ENCODE measurements at places on chromosomes 1 and 21.
A peak's percentile ranks its signal among the peaks of the same experiment; 100 is the strongest.

DNA sequence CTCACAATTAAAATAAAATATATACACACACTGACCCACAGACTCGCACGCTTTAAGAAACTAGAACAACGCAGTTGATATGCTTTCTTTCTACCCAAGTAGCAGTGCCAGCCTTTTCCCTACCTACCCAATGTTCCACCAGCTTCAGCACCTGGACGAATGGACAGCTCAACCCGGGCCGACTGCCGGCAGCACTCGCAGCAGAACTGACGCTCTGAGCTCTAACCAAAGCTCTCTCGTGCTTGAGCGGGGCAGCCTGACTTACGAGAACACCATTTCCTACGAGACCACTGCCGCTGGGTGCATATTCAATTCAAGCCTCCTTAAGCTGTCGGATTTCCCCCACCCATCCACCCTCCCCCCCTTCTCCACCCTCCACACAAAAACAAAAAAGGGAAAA lies 127.4 kb upstream of the DPYD start:
- DNase-seq = peak; percentile 85

DNA sequence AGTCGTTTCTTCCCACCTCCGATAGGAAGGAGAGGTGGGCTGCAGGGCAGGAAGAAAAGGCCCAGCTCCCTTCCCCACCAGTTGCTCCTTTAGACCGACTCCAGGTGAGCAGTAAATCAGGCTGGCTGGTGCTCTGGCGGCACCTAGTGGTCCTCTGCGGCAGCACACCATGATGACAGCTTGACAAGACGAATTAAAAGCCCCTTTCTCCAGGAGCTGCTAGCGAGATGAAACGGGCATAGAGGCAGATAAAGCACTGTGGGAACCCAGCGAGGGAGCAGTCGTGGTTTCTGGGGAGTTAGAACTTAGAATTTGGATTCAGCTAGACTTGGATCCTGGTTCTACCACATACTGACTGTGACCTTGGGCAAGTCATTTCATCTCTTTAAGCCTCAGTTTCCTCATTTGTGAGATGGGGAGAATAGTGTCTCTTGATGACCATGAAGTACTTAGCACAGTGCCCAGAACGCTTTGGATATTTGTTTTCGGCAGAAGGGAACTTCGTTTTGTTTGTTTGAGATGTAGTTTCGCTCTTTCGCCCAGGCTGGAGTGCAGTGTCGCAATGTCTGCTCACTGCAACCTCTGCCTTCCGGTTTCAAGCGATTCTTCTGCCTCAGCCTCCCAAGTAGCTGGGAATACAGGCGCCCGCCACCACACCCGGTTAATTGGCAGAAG lies 21.8 kb upstream of the COL9A2 start:
- peak; percentile 96 for DNase-seq

DNA sequence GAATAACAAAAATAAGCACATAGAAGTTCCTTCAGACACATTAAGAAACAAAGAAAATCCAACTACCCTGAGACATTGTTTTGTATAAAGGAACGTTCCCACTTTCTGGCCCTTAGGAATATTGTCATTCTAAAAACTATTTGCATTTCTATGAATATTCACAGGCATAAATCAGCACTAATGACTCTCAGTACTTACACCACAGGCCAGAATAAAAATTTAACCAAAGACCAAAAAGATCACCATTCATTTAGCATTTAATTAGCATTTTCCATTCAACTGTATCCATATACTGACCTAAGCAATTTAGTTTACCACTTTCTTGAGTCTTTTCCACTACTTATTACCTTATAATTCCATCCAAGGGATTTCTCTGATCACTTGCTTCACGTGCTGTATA lies 75.4 kb downstream of the TTLL7 start:
- no peak for DNase-seq

DNA sequence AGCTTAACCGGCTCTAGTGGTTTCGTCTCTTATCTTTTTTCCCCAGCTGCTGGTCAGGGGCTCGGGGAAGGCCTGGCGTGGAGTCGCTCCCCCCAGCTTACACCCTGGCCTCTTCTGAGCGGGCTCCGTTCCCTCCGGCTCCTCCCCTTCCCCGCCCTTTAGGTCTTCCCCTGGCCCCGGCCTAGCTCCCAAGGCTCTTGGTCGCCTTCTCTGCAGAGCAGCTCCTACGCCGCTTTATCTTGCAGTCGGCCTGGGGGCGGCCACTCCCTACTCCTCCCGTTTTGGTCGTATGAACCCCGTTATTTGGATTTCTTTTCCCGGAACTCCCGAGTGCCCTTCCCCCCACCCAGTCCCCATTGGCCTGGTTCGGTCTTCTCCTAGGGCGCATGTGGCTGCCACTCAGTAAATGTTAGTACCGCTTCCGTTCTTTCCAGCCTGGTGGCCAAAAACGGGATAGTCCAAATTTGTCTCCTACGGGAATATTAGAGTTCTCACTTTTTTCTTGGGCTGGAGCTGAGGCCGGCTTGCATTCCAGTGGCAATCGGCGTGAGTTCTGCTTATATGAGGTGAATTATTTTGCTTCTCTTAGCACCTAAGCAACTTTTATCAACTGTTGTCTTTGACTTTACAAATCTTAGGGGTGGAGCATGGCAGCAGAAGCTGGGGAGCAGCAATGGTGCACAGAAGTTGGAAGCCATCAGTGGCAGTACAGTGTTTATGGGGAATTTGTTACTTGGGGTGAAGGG lies 467 bp downstream of the THRAP3 start:
- no peak for DNase-seq

DNA sequence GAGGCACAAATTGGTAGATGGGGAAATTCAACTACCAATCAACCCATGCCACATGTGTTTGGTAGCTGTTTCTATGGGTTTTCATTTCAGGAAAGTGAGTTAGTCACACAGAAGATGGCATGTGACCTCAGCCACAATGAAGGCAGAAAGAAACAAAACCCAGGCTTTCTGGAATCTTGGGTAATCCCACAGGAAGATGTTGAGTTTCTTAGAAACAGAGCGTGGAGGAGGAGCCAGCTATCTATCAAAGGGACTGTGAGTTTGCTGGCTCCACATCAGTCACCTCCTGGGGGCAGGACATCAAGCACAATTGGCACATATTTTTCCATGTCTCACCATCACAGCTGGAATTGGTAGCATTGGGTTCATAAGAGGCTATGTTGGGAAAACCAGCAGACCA lies 188.9 kb upstream of the PLXNA2 start:
- no peak for DNase-seq

DNA sequence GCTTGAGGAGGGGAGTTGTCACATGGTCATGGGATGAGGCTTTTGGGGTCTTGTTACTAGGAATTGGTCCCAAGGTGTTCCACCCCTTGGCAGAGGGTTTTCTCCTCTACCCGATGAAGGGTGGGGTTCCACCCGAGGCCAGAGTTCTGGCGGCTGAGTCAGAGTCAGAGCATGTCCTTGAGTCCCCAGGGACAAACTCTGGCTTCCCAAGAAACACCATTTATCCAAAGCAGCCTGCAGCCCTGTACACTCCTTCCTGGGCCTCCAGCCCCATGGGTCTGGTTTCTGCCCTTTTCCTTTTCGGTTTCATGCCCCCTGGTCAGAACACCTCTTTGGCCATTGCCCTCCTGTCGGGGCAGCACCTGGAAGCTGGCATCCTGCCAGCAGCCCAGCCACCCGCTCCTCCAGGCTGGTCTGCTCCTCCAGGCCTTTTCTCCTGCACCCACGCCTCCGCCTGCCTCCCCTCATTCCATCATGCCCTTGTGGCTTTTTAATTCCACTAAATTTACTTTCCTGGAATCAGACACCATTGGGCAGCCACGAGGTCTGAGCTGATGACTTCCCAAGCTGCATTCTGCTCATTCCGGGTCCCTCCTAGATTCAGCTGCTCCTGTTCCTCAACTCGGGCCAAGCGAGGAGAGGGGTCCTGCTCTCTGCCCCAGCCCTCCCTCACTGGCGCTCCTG lies 301.7 kb upstream of the VAMP3 start:
- no peak for DNase-seq

DNA sequence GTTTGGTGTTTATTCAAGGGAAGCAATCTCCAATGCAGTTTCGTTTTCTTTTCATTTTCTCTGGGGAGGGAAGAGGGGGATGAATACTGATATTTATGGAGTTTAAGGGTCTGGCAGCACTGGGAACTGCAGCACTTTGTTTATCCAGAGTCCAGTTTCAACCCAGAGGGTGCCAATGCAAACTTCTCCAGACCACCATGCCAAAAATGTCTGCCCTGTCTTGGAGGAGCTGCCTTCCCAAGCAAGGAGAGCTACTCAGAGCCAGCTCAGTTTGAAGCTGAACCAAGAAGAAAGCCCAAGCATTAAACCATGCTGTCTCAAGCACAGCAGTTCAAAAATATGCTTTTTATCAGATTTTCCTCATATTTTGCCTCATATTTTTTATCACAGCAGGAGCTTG lies 589.7 kb downstream of the LMO4 start:
- no peak for DNase-seq

- DNase-seq = no peak
Observed at GRCh38 chr21:43983390-43983789, 28.7 kb upstream of the TRAPPC10 start.

DNA sequence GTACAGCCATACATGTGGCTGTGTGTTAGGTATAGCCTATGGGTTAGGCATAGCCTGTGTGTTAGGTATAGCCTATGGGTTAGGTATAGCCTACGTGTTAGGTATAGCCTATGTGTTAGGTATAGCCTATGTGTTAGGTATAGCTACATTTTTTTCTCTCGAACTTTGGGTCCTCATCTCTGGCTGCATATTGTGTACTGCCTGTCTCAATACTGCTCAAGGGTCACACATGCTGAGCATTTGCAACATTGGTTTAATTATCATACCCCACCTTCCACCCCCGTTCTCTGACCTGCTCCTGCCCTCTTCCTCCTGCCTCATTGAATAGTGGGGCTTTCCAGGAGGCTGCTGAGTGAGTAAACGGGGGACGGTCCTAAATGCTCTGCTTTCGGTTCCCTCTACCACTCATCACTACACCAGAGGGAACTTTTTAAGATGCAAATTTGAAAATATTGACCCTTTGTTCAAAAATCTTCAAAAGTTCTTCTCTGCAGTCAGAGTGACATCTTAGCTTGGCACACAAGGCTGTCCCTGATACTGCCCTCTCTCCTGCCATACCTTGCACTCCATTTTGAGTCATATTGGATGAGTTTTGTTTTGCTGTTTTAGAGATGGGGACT lies 17.8 kb downstream of the OR2B11 start:
- no peak for DNase-seq

DNA sequence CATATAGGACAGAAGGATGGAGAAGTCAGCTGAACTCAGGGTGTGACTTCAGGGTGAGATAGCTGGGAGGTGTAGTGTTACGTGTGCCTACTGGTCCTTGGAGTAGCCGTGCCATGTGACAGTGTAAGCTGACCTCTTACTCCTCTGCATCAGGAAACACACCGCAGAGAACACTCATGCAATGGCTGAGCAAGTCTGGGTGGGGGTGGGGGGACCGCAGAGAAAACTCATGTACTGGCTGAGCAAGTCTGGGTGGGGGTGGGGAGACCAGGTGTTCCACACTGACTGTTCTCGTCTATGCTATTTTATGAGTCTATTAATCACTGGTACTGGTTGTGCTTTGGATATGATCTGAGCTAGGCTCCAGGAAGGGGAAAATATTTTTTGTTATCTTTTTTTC lies 233.1 kb downstream of the PAPPA2 start:
- DNase-seq = no peak

DNA sequence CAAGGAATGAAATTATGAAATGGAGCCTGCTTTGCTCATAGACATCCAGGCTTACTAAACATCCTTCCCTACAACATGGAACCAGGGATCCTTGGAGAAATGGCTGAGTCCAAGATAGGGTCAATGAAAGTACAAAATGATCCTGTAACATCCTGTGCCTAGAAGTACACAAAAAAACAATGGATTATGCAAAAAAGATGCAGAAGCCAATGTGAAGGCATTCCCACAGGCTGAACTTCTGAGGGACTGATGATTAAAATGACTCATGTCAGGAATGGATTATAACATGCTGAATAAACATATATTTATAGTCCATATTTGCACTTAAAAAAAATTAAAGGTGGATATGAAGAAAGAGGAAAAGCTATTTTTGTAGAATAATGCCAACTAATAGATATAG lies 10.4 kb upstream of the HOOK1 start:
- DNase-seq = no peak

DNA sequence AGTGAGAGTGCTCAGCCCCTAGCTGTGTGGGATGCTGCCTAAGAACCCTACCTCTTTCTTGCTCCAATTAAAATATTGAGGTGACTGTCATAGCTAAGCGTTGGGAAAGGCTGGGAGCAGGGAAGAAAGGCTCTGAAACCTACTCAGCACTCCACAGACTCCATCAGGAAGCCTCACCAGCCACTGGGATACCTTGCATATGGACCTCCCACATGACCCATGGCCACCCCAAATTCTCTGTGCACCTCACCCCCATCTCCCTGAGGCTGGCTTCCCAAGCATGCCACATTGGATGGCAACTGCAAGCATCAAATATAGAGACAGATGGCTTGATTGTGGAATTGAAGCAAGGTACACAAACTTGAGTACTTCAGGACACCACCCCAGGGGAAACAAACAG lies 41.8 kb downstream of the FLVCR1 start:
- no peak for DNase-seq

- DNase-seq = no peak
Observed at GRCh38 chr1:247494767-247495166, 36.9 kb upstream of the OR2B11 start.

DNA sequence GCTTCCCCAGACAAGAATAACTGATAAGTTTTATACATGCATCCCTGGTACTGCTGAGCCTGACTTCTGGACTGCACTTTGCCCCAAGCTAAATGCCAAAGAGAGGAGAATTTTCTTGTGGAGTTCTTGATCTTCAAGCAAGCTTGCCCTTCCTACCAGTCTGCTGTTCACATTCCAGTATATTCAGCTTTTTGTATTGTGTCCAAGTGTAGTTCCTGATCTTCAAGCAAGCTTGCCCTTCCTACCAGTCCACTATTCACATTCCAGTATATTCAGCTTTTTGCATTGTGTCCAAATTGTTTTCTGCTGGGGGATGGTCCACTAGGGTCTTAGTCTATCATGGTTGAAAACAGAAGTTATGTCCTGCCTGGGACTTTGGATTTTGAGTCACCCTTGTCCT lies 894 bp upstream of the TSEN15 start:
- no peak for DNase-seq

All from activated CD8-positive, alpha-beta T cell treated with anti-CD3 and anti-CD28 coated beads for 36 hours (primary cell).